H9 (cell line): ENCODE measurements at places on chromosomes 16 and 17. TPM values are rescaled to one million over a fixed set of nuclear protein-coding genes. Genes with fewer than 3 reads are reported as not detected.

Gene HEXD
- 23.2 and 24.1 TPM in 2 replicates for total RNA-seq

Gene CA7
- total RNA-seq = 0.55 and 0.81 TPM in 2 replicates

Gene CDH16
- not detected in 2 replicates for total RNA-seq

Gene KRT9
- total RNA-seq = not detected in 2 replicates

Gene TGFB1I1
- 15.4 and 15.5 TPM in 2 replicates for total RNA-seq

Gene TCAP
- 2.1 and 2.5 TPM in 2 replicates for total RNA-seq

Gene NUDT16L1
- 49.4 and 50.0 TPM in 2 replicates for total RNA-seq

DNA sequence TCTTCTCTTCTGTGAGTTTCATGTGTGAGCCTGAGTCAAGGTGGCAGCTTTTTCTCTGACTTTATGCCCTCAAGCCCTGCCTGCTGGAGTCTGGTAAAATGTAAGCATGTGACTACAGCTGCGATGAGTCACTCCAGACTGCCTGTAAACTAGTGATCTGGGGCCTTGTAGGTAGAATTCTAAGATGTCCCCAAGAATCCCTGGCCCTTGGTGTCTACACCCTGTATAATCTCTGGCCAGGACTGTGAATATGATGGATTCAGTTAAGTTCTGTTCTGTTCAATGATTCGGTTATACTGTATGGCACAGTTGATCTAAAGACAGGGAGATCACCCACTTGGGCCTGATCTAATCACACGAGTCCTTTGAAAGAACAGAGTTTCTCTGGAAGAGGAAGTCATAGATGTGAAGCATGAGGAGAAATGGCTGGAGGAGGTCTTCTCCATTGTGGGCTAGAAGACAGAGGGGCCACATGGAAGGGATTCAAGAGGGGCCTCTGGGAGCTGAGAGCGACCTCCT, 29.8 kb downstream of the PRSS54 start:
- H3K27ac ChIP-seq = no peak overlapping the region
- no peaks in the 10 kb centered on the region for H3K27me3 ChIP-seq
- DNase-seq = no peak
- H3K36me3 ChIP-seq = no peaks in the 10 kb centered on the region; the same call in 1 of the 2 replicates
- no peak overlapping the region for H3K4me3 ChIP-seq

- no peak overlapping the region for H3K27ac ChIP-seq
- peak overlapping the region; percentile 91 for H3K4me3 ChIP-seq
- DNase-seq = peak; percentile 50
- H3K27me3 ChIP-seq = peaks cover 3% of the 10 kb centered on the region; the same call in 1 of the 2 replicates
Observed at GRCh38 chr16:84617041-84617790, 662 bp downstream of the COTL1 start.

DNA sequence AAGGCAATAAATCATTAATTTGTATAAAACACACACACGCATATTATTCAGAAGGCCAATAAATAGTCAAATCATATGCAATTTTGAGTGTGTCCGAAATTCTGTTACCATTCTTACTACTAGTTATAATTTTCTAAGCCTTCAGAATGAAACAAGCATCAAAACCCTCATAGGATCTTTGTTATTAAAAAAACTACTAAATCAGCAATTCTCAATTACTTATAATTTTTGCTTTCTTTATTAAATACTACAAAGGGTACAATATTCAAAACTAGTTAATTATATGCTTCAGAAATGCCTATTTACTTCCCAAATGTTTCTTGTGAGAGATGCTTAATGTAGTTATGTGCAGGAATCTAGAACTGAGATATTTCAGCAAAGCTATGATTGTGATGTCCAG, 413.1 kb upstream of the KIF2B start:
- no peaks in the 10 kb centered on the region for H3K4me1 ChIP-seq
- H3K4me3 ChIP-seq = no peak overlapping the region
- no peak for DNase-seq
- H3K27ac ChIP-seq = no peak overlapping the region

- DNase-seq = no peak
- H3K27me3 ChIP-seq = no peaks in the 10 kb centered on the region
- H3K27ac ChIP-seq = no peak overlapping the region
- H3K4me3 ChIP-seq = no peak overlapping the region
- H3K4me1 ChIP-seq = no peaks in the 10 kb centered on the region
- no peaks in the 10 kb centered on the region for H3K36me3 ChIP-seq
Observed at GRCh38 chr17:27980043-27980442, 62.4 kb upstream of the NLK start.

- peak; percentile 61 for DNase-seq
- peaks cover 10% of the 10 kb centered on the region for H3K4me1 ChIP-seq
- H3K4me3 ChIP-seq = peak overlapping the region; percentile 61; the same call in 1 of the 3 replicates
Observed at GRCh38 chr17:15965528-15965927, 20.6 kb downstream of the ADORA2B start.

DNA sequence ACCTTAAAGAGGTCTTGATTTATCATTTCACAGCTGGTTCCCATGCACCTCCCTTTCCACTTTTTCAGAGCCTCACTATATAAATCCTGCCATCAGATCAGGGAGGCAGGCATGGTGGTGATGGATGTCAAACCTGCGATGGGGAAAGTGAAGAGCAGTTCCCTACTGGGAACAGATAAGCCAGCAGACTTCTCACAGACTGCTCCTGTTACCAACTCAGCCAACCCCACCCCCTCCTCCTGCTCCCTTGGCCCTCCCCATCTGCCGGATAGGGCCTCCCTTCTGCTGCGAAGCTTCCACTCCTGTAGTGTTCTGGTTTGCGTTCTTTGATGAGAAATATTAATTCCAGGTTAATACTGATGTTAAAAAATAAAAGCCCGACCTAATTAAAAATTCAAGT, 232.1 kb downstream of the STX8 start:
- H3K4me1 ChIP-seq = peaks cover 2% of the 10 kb centered on the region; the same call in 1 of the 2 replicates
- no peaks in the 10 kb centered on the region for H3K36me3 ChIP-seq
- H3K27ac ChIP-seq = no peak overlapping the region
- DNase-seq = peak; percentile 71

- H3K36me3 ChIP-seq = no peaks in the 10 kb centered on the region
- H3K4me1 ChIP-seq = no peaks in the 10 kb centered on the region
- no peak overlapping the region for H3K4me3 ChIP-seq
- DNase-seq = no peak
- no peaks in the 10 kb centered on the region for H3K27me3 ChIP-seq
Observed at GRCh38 chr16:58815181-58815888, 81.2 kb upstream of the GOT2 start.

- peak; percentile 89 for DNase-seq
- H3K27me3 ChIP-seq = no peaks in the 10 kb centered on the region
- H3K36me3 ChIP-seq = 0 out of 2 replicates have a peak, but pooled peaks cover 4% of the 10 kb centered on the region
- no peak overlapping the region for H3K4me3 ChIP-seq
- no peak overlapping the region for H3K27ac ChIP-seq
Observed at GRCh38 chr17:20944014-20944865, 98.6 kb downstream of the USP22 start.

- H3K4me3 ChIP-seq = no peak overlapping the region
- H3K27ac ChIP-seq = no peak overlapping the region
- H3K4me1 ChIP-seq = no peaks in the 10 kb centered on the region; the same call in 1 of the 2 replicates
- peak; percentile 56 for DNase-seq
- no peaks in the 10 kb centered on the region for H3K36me3 ChIP-seq
Observed at GRCh38 chr16:65070831-65071432, 50.9 kb downstream of the CDH11 start.

GRCh38 chr17:36740157-36740556, 138.8 kb downstream of the MRM1 start:
- DNase-seq = no peak
- no peaks in the 10 kb centered on the region for H3K27me3 ChIP-seq
- no peaks in the 10 kb centered on the region for H3K4me1 ChIP-seq

DNA sequence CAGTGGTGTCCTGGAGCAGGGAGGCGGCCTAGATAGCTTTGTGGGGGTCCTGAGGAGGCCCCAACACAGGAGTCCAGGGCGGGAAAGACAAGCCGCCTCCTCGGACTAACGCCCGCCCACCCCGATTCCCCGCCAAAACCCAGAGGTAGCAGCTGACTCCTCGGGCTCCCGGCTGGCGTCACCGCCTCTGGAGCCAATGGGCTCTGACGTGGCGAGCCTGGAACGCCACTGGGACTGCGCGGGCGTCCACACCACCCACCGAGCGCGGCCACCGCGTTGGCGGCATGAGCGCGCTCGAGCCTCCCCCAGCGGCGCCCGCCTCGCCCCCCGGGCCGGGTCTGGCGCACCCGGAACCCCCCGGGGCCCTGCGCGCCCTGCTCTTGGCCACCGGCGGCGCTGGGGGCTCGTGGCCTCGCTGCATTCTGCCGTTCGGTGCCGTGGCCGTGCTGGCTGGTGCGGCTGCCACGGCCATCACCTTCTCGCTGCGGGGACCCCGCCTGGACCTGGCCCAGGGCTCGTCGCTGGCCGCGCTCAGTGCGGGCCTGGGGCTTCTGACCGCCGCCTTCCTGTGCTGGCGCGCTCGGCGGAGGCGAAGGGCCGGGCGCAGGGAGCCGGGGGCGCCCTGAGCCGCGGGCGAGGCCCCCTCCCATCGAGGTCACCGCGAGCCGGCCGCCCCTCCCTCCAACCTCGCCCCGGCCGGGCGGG, 3.4 kb upstream of the NTN3 start:
- peak; percentile 74 for DNase-seq
- H3K36me3 ChIP-seq = peaks cover 13% of the 10 kb centered on the region; the same call in 1 of the 2 replicates
- peaks cover 11% of the 10 kb centered on the region; the same call in 1 of the 2 replicates for H3K27me3 ChIP-seq
- no peaks in the 10 kb centered on the region for H3K4me1 ChIP-seq

DNA sequence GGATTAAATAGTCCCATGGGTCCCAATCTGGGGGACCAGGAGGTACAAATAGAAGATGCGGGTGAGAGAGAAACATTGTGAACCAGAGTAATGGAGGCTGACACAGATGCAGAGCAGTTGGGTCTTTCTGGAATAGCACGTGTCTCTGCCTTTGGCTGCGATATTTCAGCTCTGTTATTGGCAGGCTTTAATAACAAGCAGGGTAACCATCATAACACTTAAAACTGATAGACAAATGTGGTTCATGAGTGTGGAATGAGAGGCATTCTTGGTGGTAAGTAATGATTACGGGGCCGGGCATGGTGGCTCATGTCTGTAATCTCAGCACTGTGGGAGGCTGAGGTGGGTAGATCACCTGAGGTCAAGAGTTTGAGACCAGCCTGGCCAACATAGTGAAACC, 110.3 kb downstream of the SNX29 start:
- peaks cover 2% of the 10 kb centered on the region; the same call in 1 of the 2 replicates for H3K4me1 ChIP-seq
- H3K4me3 ChIP-seq = no peak overlapping the region
- no peaks in the 10 kb centered on the region for H3K36me3 ChIP-seq
- no peak for DNase-seq

- H3K27ac ChIP-seq = no peak overlapping the region
- H3K27me3 ChIP-seq = no peaks in the 10 kb centered on the region
- H3K4me3 ChIP-seq = no peak overlapping the region
- DNase-seq = no peak
- H3K4me1 ChIP-seq = no peaks in the 10 kb centered on the region
- H3K36me3 ChIP-seq = peaks cover 51% of the 10 kb centered on the region; the same call in 2 of the 3 replicates
Observed at GRCh38 chr17:4175921-4176807, 33.2 kb downstream of the CYB5D2 start.

GRCh38 chr17:52885882-52886281, 727.4 kb upstream of the CA10 start:
- no peak for DNase-seq
- no peaks in the 10 kb centered on the region for H3K36me3 ChIP-seq
- H3K27ac ChIP-seq = no peak overlapping the region
- H3K4me1 ChIP-seq = no peaks in the 10 kb centered on the region
